ENCODE measurements at places on chromosomes 3 and 15.

GRCh38 chr3:33787328-33788009 is 11.0 kb upstream of the PDCD6IP start:
- DNase-seq: peak; percentile 87

DNA sequence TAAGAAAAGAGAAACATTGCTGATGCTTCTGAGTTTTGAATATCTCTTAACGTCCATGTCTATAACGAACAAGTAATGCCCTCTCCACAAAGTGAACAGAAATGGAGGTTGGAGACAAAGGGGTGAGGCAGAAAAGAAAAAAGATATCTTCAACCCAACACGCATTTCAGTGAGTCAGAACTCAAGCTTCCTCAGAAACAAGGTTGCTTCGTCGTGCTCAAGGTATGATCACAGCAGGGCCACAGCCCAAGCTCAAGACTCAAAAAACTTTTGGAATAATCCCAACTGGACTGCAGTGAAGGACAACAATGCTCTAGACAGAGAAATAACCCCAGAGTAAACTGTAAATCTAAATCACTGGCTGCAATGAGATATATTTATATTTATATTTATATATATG is 18.9 kb downstream of the WNT5A start:
- DNase-seq: no peak

- DNase-seq: no peak
These were observed 9.7 kb downstream of the TIMP4 start for GRCh38 chr3:12149029-12149428.

DNA sequence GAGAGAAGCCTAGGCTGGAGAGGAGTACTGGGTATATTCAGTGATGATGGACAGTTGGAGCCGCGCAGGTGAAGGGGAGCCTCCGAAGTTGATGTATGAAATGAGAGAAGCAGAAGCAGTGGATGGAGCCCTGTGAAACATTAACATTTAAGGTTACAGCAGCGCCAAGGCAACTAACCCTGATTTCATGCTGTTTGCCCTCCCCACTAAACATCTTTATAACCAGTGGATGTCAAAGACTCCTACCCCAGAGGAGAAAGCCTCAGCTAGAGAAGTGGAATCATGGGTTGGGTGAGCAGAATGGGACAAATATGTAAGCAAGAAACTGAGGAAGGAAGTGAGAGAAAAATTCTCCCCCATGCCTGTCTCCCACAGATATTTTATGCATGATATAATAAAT is 92.0 kb upstream of the NMNAT3 start:
- DNase-seq: no peak

GRCh38 chr3:194128202-194128918 is 7.6 kb upstream of the HES1 start:
- DNase-seq: no peak

DNA sequence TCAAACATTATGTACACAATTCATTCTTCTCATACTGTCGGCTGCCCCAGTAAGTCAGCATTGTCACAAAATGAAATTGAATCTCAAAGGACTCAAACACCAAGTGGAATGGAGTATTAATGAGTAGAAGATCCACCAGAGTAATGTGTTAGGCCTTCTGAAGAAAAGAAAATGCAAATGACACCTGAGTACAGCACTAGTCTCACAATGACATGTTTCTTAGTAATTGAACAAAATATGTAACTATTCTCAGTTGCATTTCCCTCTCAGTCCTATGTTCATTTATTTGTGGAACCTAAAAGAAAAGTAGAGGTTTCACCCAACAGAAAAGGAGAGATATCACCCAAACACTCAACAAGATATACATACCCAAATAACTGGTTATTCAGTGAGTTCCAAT is 283.9 kb upstream of the THBS1 start:
- DNase-seq: no peak

Data from Kasumi-1 (cell line).